LHCN-M2 (cell line): ENCODE measurements at places on chromosomes 3 and 15.

DNA sequence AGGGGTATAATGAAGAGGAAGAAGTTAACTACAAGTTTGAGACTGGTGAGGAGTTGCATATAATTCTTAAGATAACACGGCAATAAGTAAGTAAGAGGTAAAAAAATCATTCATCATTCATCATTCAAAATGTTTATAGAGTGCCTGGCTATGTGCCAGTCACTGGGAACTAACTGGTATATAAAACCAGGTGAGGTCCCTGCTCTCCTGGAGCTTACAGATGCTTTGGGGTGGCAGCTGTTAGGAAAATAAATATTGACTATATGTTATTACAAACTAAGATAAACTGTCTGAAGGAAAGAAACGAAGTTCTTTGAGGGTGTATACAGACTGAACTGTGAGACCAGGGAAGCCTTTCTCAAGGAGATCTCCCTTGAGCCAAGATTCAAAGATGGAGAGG is 2.9 kb downstream of the CASR start:
- DNase-seq, result no peak

GRCh38 chr3:183698318-183698751 is 738 bp downstream of the YEATS2 start:
- DNase-seq, result peak; percentile 24

DNA sequence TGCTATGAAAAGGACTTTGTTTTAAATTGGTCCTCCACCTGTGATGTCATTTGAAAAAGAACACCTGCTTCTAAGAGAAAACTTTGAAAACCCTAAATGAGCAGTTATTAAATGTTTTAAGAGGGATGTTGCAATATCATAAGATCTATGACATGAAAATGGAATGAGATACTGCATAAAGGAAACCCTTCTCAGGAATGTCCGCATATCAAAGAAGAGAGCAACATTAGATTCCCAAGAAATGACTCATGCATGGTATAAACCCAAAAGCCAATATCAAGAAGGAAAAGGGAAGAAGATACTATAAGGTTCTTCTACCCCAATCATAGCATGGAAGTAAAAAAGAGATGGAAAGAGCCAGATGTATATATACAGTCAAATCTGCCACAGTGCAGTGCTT is 627.5 kb upstream of the LMCD1 start:
- DNase-seq, result no peak

- peak; percentile 42 for DNase-seq
Measured at GRCh38 chr3:99950921-99951320, 133.3 kb downstream of the CMSS1 start.

DNA sequence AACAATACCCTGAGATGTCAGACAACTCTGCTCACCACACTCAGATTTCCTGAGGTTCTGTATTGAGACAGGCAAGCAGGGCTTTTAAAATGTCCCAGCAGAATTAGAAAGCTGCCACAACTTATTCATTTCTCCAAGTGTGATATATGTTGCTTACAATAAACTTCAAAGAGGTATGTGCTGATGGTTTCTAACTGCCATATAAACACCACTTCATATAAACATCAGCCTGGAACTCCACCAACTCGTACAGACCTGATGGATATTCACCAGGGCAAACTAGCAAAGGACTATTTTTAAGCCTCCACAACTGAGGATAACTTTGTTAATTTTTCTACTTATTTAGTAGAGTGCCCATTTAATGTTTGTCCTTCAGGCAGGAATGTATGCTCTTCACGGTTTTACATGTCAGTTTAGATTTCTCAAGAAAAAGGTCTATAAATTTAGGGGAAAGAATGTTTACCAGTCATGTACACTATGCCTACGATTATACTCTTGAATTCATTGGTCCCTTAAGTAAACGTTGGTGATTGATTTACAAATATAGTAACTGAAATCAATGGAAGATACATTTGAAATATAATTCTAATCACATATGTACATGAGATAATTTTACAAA is 109.6 kb upstream of the ABI3BP start:
- no peak for DNase-seq

- peak; percentile 34 for DNase-seq
Measured at GRCh38 chr15:101625980-101626379, 26.2 kb downstream of the TM2D3 start.

DNA sequence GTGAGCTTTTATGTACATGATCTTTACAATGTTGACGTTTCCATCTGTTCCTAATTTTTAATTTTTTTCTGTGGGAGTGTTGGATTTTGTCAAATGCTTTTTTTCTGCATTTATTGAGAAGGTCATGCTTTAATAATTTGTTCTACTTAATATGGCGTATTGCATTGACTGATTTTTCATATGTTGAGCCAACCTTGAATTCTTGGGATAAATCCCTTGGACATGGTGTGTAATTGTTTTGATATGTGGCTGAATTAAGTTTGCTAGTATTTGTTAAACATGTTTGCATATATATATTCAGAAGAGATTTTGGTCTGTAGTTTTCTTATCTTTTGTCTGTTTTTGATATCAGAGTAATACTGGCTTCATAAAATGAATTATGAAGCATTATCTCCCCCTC is 256.7 kb downstream of the EDEM1 start:
- DNase-seq, result no peak

DNA sequence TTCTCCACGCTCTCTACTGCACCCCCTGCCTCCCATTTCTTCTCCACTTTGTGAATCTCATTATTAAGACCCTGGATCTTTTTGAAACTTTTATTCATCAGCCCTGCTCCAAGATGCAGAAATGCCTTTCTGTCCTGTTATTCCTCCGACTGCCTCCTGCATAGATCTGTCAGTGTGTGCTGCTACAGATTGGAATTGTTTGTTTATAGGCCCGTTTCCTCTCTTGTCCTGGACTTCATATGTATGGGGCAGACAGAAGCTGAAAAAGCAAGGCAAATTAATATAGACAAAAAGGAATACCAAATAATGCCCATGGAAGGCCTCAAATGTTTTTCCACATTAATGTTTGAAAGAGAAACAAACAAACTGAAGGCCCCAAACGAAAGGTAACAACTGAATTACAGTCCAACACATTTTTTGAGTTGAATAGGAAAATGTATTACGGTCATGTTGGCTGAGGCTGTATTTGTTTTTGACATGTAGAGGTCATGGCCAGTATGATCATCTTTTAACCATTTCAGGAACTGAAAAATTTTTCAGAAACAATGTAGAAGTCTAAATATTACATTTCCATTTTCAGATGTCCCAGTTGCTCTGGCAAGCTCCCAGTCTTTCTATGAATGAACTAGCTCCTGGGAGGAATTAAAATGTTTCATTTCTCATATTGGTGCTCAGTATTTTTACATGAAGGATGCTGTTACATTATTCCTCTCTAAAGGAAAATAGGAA is 8.8 kb downstream of the CHST2 start:
- no peak for DNase-seq

- no peak for DNase-seq
Measured at GRCh38 chr15:49343546-49343945, 79.5 kb upstream of the FGF7 start.

GRCh38 chr3:31538801-31539200 is 6.1 kb downstream of the STT3B start:
- no peak for DNase-seq

DNA sequence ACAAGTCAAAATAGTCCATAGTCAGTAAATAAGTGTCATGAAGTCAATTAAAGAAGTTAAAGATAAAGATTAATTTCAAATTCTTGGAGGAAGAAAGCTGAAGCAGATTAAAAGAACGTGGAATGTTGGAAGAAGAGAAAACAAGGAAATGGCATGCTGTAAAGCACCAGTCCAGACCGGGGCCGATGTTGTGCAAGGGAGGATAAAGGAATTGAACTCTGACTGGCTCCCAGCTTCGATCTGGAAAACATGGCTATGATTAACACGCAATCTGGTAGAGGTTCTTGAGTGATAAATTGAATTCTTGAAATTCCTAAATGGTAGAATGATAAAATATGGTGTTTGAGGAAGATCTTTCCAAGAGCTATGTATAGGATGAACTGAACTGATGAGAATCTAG is 194.4 kb downstream of the MEIS2 start:
- DNase-seq, result no peak

DNA sequence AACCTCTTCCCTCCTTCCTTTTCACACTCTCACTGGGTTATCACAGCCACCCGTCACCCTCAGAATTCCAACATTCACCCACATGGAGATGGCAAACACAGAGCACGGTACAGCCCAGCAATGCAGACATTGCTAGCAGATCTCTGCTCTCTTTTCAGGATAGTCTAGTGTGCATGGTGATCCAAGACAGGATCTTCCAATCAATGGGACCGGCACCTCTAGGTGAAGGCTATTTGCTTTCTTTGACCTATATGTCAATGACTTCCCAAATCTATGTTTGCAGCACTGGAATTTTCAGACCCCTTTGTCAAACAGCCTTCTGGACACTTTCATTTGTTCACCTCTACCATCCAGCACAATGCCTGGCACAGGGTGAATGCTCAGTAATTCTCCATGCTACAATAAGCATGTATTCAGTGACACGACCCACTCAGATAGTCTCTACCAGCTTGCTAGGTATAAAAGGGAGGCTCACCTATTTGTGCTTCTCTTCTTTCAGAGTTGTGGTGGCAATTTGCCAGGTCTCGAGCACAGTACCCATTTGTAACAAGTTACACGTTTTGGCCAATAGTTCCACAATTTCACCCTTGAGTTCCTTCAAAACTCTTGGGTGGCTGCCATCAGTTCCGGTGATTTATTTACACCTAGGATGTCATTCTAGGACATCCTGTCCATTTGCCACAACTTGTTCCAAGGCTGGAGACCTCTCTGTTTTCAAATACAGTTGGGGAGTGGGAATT is 279.1 kb upstream of the ICE2 start:
- DNase-seq, result peak; percentile 59

GRCh38 chr3:108250626-108251025 is 28.4 kb upstream of the IFT57 start:
- peak; percentile 17 for DNase-seq

DNA sequence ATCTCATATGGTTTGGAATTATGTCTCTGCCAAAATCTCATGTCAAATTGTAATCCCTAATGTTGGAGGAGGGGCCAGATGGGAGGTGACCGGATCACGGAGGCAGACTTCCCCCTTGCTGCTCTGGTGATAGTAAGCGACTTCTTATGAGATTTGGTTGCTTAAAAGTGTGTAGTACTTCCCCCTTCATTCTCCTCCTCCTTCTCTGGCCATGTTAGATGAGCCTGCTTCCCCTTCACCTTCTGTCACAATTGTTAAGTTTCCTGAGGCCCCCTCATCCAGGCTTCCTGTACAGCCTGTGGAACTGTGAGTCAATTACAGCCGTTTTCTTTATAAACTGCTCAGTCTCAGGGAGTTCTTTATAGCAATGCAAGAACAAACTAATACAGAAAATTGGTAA is 51.1 kb downstream of the NEDD4 start:
- DNase-seq, result no peak

DNA sequence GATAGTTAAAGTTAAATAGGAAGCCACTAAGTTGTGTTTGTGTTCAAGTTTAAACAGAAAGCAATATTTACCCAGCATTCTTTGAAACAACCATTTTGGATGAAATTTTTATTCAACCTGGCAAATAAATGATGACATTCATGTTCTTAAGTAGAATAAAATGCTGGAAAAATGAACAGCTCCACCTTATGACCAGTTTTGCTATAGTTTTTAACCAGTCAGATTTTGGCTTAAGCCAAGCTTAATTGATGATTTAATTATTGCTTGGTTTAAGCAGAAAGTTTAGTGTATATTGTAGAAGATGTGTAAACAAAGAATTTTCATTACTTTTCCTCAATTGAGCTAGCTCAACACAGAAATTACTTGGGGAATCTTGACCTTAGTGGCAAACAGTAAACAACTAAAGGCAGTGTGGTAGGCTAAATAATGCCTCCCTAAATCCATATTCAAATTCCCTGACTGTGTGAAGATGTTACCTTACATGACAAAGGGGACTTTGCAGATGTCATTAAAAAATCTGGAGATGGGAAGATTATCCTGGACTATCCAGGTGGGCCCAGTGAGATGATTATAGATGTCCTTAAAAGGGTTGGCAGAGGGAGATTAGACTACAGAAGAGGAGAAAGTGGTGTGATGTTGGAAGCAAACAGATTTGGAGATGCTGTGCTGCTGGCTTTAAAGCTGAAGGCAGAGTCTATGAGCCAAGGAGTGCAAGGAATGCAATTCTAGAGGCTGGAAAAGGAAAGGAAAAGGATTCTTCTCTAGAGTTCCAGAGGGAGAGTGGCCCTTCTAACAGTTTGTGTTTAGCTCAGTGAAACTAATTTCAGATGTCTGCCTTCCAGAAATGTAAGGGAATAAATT is 448.6 kb upstream of the GOLIM4 start:
- no peak for DNase-seq

DNA sequence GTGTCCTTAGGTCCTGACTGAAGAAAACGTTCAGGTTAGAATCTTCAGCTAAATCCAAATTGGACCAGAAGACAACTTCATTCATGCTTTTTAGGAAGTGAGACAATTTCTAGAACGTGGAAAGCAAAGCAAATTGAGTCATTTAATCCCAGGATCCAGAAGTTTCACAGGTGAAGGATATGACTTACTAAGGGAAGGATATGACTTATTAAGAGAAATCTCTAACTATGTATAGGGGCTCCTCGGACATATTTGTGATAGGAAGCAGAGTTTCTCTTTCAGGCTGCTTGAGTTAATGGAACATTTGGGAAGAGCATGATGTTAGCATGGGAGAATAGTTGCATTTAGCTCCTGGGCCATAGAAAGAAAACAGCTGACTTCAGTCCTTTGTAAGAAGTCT is 16.1 kb upstream of the PLOD2 start:
- DNase-seq, result peak; percentile 36

DNA sequence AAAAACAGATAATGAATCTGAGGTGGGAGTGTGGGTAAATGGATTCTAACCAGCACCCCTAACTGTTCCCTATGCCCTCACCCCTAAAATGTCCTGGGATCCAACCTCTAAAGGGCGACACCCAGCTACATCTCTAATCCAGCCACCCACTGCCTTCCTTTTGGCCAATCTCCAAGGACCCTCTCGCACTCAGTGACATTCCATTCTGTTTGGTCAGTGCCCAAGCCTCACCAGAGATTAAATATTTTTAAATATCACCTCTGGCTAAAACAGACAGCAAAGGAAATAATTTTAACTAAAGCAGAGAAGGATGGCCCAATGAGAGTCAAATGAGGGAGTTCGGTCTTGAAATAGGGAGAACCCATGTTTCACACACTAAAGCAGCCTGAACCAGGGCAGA is 19.9 kb upstream of the SCN10A start:
- no peak for DNase-seq

DNA sequence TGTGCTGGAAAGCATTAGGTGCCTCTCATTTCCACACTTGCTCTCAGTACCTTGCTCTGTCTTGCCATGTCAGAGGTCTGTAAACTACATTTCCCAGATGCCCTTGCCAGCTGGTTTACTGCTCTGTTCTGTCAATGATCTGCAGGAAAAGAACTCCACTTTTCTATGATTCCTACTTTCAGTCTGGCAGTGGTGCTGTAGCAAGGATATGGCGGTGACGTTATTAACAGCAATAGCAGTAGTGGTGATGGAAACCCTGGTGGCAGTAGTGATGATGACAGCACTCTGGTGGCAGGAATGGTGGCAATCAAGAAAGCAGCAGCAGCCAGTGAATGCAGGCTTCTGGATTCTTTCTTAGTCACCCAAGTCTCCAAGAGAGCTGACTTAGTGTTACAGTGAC is 665.2 kb downstream of the DIPK2A start:
- peak; percentile 14 for DNase-seq
